ENCODE measurements at places on chromosomes 2 and 18.

DNA sequence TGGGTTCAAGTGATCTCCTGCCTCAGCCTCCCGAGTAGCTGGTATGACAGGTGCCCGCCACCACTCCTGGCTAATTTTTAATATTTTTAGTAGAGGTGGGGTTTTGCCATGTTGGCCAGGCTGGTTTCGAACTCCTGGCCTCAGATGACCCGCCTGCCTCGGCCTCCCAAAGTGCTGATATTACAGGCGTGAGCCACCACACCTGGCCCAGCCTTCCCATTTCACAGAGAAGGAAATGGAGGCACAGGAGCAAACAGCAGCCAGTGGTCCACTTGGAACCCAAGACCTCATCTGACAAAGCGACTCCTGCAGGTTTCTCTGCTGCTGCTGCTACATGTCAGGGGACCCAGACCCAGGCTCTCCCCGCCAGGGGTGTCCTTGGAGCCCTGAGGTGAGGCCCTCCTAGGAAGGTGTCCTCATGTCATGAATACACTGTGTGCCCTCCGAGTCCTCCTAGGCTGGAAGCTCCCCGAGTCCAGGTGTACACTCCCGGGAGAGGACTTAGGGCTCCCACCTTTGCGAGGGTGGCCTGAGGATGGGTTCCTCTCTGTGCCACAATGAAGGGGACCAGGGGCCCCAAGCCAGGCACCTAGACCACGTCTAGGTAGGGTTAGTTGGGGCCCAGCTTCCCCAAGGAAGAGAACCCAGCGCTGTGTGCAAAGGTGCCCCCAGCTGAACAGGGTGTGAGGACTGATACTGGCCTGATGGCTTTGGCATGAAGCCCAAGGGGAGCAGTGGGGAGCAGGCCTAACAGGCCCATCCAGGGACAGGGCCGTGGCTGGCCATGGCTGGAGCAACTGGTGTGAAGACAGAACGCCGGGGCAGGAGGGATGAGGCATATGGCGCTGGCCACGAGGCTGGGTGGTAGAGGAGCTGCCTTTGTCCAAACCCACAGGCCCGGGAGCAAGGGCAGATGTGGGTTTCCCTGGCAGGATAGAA lies 56.1 kb downstream of the HS6ST1 start:
- no peak for DNase-seq

DNA sequence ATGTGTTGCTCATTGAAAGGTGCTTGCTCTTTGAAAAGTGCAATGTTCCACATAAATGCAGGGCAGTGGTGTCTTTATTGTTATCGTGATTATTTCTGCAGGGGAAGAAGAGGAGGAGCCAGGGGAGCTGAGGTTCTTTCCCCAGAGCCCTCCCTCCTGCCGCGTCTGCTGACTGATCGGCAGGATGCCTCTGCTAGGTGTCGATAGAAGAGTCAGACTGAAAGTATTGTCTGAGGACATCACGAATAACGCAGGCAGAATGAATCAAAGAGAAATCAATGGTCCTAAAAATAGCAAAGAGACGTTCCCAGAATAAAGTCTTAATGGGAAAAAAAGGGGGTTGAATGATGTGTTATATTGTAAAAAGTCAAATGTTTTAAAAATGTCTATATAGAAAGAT lies 47.4 kb upstream of the SIX3 start:
- no peak for DNase-seq

DNA sequence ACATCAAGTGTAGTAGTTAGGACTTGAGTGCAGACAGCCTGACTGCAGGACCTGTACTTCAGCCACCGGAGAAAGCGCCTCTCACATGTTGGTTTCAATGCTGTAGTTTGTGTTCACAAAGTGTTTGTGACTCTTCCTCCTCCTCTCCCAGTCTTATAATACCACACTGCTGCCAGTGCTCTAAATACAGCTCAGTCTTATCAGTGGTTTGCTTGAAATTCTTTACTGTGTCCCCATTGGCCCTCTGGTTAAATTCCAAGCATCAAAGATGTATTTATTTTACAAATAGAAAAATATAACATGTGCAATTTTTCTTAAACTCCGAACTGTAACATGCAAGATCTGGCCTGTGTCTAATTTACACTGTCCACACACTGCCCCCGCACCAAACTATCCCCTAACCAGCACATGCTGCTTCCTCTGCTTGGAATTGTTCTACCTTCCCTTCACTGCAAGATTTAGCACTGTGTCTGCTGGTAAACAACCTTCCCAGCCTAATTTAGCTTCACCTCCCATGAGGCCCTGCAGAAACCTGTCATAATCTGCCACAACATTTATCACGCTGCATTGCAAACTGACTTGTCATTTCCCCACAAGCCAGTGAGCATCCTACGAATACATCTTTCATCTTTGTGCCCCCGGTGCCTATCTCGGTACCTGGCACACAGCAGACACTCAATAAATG lies 77.1 kb downstream of the SUMO1 start:
- DNase-seq = no peak

DNA sequence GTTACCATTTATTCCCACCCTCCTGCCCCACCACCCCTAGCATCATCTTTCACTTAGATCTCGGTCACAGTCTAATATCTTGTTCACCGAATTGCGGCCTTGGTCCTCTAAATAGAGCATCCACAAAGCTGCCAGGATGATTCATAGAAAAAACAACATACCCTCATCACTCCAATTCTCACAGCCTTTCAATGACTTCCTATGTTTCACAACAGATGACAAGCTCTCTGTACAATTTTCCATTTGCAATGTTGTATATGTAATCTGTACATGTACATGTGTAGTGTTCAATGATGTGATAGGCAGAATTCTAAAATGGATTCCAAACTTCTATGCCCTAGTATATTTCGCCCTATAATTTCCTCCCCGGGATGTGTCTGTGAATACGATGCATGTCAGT lies 675.6 kb upstream of the CELF4 start:
- DNase-seq = no peak

DNA sequence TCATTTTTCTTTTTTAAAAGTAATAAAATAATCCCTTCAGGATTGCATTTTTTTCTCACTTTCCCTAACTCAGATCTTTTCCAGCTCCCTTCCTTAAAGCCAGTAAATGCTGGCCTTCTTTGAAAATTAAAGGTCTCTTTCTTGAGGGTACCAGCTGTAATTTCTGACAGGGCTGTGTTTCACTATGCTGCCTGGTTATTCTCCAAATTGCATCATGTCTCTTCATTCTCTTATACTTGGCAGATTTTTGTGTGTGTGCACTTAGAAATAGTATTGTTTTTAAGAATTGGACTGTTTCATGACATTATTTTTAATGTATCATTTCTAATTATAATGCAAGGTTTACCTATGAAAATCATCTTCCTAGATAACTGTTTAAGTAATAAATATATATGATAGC lies 72.0 kb upstream of the EPB41L5 start:
- DNase-seq = no peak

- DNase-seq = no peak
These were observed 90.1 kb upstream of the NEDD4L start for GRCh38 chr18:57953883-57954282.

GRCh38 chr2:74694281-74694680 lies 40.2 kb downstream of the SEMA4F start:
- DNase-seq = no peak
